ENCODE measurements at places on chromosomes 1 and 21. TPM values are rescaled to one million over a fixed set of nuclear protein-coding genes. Genes with fewer than 3 reads are reported as not detected.

DNA sequence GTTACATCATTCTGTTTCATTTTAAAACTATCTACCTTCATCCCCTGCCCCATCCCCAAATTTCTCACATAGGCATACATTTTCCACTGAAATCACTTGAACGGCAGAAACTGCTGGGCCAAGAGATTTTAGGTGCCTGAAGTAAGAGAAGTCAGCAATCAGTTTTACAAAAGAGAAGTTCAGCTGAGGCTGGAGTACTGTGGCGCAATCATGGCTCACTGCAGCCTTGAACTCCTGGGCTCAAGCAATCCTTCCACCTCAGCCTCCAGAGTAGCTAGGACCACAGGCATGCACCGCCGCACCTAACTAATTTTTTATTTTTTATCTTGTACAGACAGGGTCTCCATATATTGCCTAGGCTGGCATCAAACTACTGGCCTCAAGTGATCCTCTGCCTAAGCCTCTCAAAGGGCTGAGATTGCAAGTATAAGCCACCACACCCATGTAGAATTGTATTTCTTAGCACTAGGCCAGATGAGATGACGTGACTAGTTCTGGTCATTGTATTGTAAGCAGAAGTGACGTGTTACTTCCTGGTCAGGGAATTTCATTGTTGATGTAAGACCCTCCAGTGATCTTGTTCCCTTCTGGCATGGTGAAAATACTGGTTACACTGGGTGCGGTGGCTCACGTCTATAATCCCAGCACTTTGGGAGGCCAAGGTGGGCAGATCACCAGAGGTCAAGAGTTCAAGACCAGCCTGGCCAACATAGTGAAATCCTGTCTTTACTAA is 7.1 kb downstream of the BECN2 start:
- H3K27ac ChIP-seq: no peak overlapping the region
- no peaks in the 10 kb centered on the region for H3K27me3 ChIP-seq
- no peak overlapping the region for H3K4me3 ChIP-seq
- DNase-seq: no peak
- H3K4me1 ChIP-seq: no peaks in the 10 kb centered on the region

DNA sequence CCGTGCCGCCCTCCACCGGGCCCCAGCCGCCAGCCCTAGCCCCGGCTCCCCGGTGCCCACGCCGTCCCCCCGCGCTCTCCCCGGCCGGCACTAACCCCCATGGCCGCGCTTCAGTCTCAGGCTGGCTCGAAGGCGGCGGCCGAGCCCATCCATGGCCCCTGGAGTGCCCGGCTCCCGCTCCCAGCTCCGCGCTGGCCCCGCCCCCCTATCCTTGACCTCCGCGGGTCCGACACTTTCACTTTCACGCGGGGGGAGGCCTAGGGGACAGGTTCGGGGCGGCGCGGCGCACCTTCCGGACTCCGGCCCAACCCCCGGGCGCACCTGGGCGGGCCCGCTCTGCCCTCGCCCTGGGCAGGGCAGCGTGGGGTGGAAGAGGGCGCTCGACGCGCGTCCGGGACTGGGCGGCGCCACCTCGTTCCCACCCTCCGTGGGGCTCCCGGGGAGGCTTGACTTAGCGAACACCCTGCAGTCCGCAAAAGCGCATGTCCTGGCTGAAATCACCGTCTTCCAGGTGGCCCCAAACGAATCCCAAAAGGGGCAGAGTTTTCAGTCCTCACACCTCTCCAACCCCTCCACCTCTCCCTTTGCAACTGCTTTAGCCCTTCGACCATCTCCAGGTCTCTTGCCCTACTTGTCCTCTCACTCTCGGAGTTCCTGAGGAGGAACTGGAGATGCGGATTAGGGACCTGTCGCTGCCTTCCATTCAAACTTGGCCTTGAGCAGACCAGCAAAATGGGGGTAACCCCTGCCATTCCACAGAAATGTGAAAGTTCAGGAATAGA is 3.9 kb upstream of the DENND2D start:
- H3K27ac ChIP-seq: peak overlapping the region; percentile 91
- peak overlapping the region; percentile 69 for H3K4me3 ChIP-seq
- no peaks in the 10 kb centered on the region for H3K27me3 ChIP-seq
- DNase-seq: peak; percentile 96
- no peaks in the 10 kb centered on the region for H3K36me3 ChIP-seq

- no peaks in the 10 kb centered on the region for H3K36me3 ChIP-seq
- H3K27ac ChIP-seq: no peak overlapping the region
- H3K4me3 ChIP-seq: no peak overlapping the region
- DNase-seq: no peak
- H3K27me3 ChIP-seq: no peaks in the 10 kb centered on the region
Observed at GRCh38 chr1:224203243-224204016, 20.4 kb downstream of the DEGS1 start.

Gene DMRTA2
- 0.39 TPM for total RNA-seq

Gene HES3
- not detected for total RNA-seq

Gene LCE3D
- total RNA-seq: not detected

GRCh38 chr1:199172171-199173124 is 533.6 kb downstream of the PTPRC start:
- H3K36me3 ChIP-seq: no peaks in the 10 kb centered on the region
- H3K27ac ChIP-seq: no peak overlapping the region
- no peaks in the 10 kb centered on the region for H3K27me3 ChIP-seq

- no peak for DNase-seq
- H3K27me3 ChIP-seq: no peaks in the 10 kb centered on the region
- no peaks in the 10 kb centered on the region for H3K36me3 ChIP-seq
- H3K4me3 ChIP-seq: no peak overlapping the region
- H3K27ac ChIP-seq: no peak overlapping the region
Observed at GRCh38 chr1:20308569-20308968, 17.9 kb downstream of the VWA5B1 start.

- H3K4me3 ChIP-seq: peak overlapping the region; percentile 55
- no peaks in the 10 kb centered on the region for H3K36me3 ChIP-seq
- H3K27me3 ChIP-seq: no peaks in the 10 kb centered on the region
- H3K4me1 ChIP-seq: peaks cover 26% of the 10 kb centered on the region
- peak; percentile 97 for DNase-seq
- H3K27ac ChIP-seq: peak overlapping the region; percentile 91
Observed at GRCh38 chr1:8702850-8703810, 114.3 kb downstream of the RERE start.

DNA sequence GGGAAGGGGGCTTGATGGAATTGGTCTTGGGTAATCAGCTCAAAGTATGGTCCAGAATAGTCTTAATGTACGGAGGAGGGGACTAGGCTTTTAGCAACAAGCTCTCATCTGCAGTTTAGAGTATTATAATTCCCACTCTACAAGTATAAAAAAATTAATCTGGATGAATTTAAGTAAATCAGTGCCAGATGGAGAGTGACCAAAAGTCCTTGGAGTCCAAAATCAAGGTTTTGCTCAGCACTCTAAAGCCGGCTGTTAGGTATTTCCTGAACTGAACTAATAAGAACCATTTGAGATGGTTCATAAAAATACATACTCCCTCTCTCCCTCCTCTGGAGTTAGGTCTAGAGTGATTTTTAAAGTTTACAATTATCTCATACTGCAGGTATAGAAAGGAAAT is 23.7 kb downstream of the GLUL start:
- H3K4me1 ChIP-seq: no peaks in the 10 kb centered on the region
- DNase-seq: no peak
- no peak overlapping the region for H3K27ac ChIP-seq
- no peak overlapping the region for H3K4me3 ChIP-seq

DNA sequence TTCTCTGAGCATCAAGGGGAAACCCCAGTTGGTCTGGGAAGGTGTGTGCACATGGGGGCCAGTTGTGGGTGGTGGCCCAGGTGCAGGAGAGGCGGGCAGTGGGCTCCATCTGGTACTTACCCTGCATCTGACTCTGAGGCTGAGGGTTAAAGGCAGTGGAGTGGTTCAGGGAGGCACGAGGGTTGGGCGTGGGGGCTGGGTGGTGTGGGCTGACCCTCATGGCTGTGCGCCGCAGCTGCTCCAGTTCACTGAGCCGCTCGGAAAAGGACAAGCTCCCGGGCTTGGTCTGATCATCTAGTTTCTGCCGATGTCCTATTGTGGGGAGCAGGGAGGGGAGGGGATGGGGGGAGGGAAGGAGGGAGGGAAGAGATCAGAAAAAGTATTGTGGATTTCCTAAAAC is 165.5 kb downstream of the CLIC6 start:
- H3K27me3 ChIP-seq: no peaks in the 10 kb centered on the region
- peak overlapping the region; percentile 85 for H3K27ac ChIP-seq
- H3K36me3 ChIP-seq: peaks cover 34% of the 10 kb centered on the region

DNA sequence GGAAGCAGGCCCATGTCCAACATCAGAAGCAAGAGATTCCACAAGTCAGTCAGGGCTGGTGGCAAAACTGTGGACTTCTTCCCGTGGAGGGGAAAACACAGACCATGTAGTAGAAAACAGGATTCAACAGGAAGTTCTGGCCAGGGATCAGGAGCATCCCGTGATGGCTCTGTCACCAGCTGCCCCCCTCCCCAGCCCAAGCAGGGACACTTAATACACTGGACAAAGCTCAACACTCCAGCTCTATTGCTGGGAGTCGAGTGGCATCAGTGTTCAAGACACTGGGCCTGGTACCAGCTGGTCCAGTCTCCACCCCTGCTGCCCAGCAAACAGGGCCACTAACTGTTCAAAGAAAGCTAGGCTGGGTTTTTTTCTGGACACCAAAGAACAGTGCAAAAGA is 3.7 kb downstream of the SLC45A3 start:
- no peak overlapping the region for H3K27ac ChIP-seq
- peaks cover 9% of the 10 kb centered on the region for H3K4me1 ChIP-seq
- H3K27me3 ChIP-seq: no peaks in the 10 kb centered on the region

DNA sequence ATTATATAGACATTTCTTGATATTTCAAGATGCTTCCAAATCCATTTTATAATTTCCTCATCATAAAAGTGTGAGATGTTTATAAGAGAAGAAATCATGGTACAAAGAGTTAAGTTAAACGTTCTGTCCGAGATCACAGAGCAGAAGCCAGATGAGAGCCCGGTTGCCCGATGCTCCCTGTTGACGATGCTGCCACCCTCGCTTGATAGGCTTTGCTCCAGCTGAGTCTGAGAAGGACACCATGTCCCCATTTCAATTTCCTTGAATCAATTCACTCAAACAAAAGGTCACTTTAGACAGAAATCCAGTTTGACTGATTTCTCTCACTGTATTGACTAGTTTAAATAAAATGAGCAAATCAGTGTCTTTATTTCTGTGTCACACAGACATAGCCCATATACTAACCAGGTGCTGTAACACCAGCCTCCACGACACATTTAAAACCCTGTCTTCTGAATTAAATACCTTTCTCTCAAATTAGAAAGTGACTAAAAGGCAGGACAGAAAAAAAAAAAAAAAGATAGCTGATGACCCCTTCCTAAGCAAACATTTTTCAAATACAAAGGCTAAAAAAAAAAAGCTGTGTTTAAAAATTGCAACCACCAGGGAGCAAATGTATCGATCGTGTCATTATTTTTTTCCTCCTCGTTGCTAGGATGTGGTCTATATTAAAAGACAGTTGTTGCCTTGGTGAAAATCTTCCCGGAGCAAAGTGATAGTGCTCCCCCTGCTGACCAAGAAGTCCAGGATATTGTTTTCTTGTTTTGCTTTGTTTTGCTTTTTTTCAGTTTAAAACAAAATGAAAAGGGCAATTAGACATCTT is 35.2 kb downstream of the DNASE2B start:
- no peak overlapping the region for H3K27ac ChIP-seq
- H3K4me3 ChIP-seq: peak overlapping the region; percentile 13
- no peaks in the 10 kb centered on the region for H3K36me3 ChIP-seq
- no peaks in the 10 kb centered on the region for H3K27me3 ChIP-seq
- H3K4me1 ChIP-seq: no peaks in the 10 kb centered on the region

DNA sequence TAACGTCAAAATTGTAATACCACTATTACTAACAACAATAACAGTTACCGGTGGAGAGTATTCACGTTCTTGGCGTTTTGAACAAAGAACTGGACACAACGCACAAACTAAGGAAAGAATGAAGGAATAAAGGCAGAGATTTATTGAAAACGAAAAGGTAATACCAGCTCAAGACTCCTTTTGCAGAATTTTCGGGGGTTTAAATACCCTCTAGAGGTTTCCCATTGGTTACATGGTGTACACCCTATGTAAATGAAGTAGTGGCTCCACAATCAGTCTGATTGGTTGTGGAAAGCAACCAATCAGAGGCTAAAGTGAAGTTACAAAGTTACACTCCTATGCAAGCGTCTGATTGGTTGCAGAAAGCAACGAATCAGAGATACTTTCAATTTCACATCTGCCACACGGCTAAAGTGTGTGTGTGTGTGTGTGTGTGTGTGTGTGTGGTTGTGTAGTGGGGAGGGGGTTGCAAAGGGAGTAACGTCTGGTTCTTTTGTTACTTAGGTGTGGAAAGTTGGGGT is 1.1 kb upstream of the GTF2B start:
- H3K27ac ChIP-seq: no peak overlapping the region
- no peak overlapping the region for H3K4me3 ChIP-seq
- no peaks in the 10 kb centered on the region for H3K36me3 ChIP-seq
- no peaks in the 10 kb centered on the region for H3K27me3 ChIP-seq

DNA sequence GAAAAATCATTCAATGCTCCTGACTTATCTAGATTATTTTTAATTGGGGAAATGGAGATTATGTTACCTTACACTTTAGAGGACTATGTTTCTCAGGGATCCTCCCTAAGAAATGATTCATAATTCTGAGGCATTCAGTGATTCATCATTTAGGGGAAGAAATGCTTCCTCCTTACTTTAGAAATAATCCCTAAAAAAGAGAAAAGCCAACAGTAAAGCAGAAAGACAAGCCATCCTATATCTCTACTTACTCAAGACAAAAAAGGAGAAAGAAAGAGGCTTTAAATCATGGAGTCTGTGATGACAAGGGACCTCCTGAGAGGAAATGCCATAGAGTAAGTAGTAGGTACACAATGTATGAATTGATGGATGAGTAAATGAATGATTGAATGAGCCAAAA is 137.0 kb downstream of the BRINP2 start:
- no peaks in the 10 kb centered on the region for H3K36me3 ChIP-seq
- no peaks in the 10 kb centered on the region for H3K27me3 ChIP-seq
- DNase-seq: no peak
- peaks cover under 1% of the 10 kb centered on the region for H3K4me1 ChIP-seq

- H3K27ac ChIP-seq: no peak overlapping the region
- H3K4me1 ChIP-seq: no peaks in the 10 kb centered on the region
- H3K36me3 ChIP-seq: no peaks in the 10 kb centered on the region
- H3K27me3 ChIP-seq: peaks cover 3% of the 10 kb centered on the region
Observed at GRCh38 chr1:3399732-3400131, 54.7 kb upstream of the ARHGEF16 start.

GRCh38 chr1:48263041-48263440 is 40.5 kb downstream of the SLC5A9 start:
- H3K27me3 ChIP-seq: no peaks in the 10 kb centered on the region
- DNase-seq: no peak
- H3K4me1 ChIP-seq: no peaks in the 10 kb centered on the region
- H3K27ac ChIP-seq: no peak overlapping the region
- H3K36me3 ChIP-seq: no peaks in the 10 kb centered on the region
- H3K4me3 ChIP-seq: no peak overlapping the region

DNA sequence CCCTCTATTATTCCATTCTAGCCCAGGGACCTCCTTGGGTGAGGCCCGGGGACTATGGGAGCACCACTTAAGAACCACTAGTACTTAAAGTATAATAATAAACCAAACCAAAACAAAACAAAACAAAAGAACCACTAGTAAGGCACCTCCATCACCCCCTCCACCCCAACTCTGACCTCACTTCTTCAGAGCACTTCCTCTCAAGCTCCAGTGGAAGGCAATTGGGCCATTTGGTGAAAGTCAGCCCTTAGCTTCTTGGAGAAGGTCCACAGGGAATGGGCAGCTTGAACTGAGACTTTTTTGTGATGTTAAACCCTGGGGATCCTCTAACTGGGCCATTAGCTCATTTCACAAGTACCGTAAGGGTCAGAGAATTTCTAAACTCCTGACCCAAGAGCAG is 237.3 kb downstream of the RHOU start:
- no peaks in the 10 kb centered on the region for H3K27me3 ChIP-seq
- H3K4me3 ChIP-seq: no peak overlapping the region
- H3K4me1 ChIP-seq: no peaks in the 10 kb centered on the region
- H3K36me3 ChIP-seq: no peaks in the 10 kb centered on the region
- no peak overlapping the region for H3K27ac ChIP-seq
- DNase-seq: no peak

Gene HCRTR1
- total RNA-seq: not detected

Measured in upper lobe of left lung (tissue), 6 donors.